ENCODE measurements at places on chromosomes 1 and 21.

DNA sequence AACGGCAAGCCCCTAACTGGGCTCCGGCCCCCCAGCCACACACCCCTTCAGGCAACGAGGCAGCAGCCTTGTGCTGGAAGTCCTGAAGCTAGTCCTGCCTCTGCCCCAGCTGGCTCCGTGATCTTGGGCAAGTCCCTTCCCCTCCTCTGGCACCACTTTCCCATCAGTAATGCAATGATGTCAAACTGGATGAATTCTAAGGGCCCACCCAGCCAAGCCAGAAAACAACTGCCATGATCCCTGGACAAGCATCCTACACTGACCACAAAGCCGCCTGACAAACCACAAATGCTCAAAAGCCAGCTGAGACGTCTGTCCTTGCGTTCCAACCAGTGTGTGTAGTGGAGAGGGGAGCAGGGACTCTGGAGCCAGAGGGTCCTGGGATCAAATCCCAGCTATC, 26.8 kb downstream of the IFFO2 start:
- DNase-seq: no peak

DNA sequence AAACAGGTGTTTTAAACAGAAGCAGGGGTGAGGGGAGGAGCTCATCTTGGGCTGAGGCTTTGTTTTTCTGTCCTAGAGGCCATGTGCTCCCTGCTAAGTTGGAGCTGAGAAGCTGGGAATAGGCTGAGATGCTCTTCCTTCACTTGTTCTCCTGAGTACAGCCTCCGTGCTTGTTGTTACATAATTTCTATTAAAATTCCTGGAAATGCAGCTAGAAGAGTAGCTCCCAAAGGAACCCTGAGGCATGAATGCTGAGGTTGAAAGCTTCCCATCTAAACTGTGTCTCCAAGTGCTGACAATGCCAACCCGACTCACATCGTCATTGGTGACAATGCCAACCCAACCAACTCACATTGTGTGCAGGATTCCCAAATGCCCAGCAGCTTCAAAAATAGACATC, 12.6 kb upstream of the ITPKB start:
- no peak for DNase-seq

GRCh38 chr1:97351846-97352245, 569.0 kb downstream of the DPYD start:
- no peak for DNase-seq

GRCh38 chr1:214472364-214472763, 79.0 kb downstream of the PTPN14 start:
- no peak for DNase-seq

GRCh38 chr1:29360768-29361167, 124.4 kb downstream of the PTPRU start:
- no peak for DNase-seq

Data from NCI-H748 treated with DMSO at 0.1 percent for 48 hours (cell line).